SJCRH30 (cell line): ENCODE measurements at places on chromosomes 11 and 22. TPM values are rescaled to one million over a fixed set of nuclear protein-coding genes. Genes with fewer than 3 reads are reported as not detected.

Gene PKP3
- total RNA-seq = 0.18 TPM in 1 of 2 replicates, not detected in the other

Gene SLC7A4
- total RNA-seq = not detected in 2 replicates

Gene LRRN4CL
- 0.55 and 0.73 TPM in 2 replicates for total RNA-seq

Gene OR10A6
- total RNA-seq = not detected in 2 replicates

Gene FGF3
- not detected in 2 replicates for total RNA-seq

Gene CRYBA4
- total RNA-seq = 0.22 TPM in 1 of 2 replicates, not detected in the other

Gene SCUBE1
- total RNA-seq = 11.0 and 13.7 TPM in 2 replicates

Gene SHANK3
- total RNA-seq = 0.08 and 0.12 TPM in 2 replicates

DNA sequence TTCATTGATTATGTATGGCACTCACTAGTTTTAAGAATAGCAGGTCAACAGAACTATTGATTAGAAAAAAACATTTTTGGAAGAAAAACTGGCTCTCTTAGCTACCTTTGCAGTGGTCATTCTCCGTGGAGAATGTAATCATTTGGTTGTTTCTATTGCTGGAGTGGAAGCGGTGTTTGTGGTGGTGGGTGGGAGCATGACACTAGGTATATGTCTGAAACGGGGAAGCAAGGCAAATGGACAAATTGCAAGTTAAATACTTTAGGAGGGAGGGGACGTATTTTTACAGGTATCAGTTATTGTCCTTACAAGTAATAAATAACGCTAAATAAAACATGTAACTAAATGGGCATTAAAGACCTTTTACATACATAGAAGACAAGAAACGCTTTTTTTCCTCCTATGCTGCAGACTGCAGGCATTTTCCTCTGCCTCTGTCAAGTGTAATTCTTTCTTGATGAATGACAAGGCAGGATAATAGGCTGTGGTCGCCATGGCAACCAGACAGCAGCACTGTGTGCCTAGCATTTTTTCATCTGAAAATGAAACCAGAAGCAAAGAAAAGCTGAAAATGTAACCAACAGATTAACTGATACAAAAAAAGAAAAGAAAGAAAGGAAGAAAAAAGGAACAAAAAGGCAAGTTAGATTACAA, 46.2 kb downstream of the BLID start:
- DNase-seq = peak; percentile 38

DNA sequence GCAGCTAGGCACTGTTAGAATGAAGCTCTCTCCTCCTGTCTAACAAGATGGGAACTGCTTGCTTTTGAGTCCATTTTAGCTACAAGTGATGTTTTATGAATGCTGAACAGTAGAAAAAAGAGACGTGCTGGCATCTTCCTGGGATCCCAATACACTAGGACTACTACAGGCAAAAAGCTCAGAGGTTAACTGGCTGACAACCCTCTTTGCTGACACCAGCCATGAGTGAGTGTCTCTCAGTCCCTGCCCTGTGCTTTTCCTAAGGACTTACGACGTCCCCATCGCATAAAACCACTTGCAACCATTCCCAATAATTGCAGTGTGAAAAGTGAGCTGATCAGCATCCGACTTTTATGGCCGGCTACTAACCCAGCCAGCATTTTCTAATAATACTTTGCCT, 213.5 kb downstream of the NTM start:
- no peak for DNase-seq

- no peak for DNase-seq
Measured at GRCh38 chr11:75760710-75761493, 7.7 kb upstream of the DGAT2 start.

DNA sequence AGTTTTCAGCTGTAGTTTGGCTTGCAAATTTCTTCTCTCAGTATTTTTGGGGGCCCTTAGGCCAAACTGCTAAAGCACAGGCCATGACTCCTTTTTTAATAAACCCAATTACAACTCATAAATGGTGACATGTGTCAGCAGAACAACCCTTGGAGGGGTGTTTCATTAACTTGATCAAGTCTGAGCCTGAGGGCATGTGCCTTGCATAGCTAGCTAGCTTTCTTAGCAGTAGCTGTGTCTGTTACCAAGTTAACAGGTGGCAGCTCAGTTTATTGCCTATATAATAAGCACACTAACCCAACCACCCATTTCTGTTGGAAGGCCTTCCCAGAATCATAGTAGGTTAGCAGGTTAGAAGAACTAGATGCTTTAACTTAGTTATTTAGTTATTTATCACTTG, 950.3 kb upstream of the CCDC90B start:
- peak; percentile 73 for DNase-seq

DNA sequence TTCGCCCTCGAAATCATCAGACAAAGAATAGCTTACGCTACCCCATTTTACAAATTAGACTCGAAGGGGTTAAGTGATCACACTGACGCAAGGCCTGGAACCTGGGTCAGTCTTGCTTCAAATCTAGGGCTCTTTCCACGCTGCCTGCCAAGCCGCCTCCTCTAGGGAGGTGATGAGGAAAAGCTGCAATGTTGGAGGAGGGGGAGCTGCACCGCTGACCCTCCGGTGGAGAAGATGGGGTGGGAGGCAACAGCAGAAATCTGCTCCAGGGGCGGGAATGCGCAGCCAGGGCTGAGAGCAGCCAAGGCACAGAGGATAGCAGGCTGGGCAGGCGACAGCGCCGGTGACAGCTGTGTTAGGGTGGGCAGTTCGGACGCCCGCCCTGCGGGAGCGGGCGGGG, 595 bp downstream of the SYVN1 start:
- DNase-seq = no peak

DNA sequence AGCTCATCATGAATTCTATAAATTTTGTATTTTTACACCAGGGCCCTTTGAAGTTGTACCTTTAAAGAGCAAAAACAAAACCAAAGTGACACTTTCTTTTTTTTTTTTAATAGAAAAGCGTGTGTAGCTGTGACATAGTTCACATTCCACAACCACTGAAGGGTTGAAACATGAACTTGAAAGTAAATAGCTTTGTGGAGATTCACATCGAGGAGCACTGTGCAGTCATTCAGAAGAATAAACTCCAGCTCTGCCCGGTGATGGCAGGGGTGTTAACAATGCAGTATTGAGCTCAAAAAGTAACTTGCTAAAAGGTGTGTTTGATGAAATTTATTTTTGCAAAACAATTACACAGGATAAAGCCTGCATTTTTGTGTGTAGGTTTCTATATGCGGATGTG, 1166.2 kb downstream of the TBC1D22A start:
- peak; percentile 27 for DNase-seq

GRCh38 chr22:23751441-23751996, 607 bp upstream of the ZNF70 start:
- peak; percentile 32 for DNase-seq

DNA sequence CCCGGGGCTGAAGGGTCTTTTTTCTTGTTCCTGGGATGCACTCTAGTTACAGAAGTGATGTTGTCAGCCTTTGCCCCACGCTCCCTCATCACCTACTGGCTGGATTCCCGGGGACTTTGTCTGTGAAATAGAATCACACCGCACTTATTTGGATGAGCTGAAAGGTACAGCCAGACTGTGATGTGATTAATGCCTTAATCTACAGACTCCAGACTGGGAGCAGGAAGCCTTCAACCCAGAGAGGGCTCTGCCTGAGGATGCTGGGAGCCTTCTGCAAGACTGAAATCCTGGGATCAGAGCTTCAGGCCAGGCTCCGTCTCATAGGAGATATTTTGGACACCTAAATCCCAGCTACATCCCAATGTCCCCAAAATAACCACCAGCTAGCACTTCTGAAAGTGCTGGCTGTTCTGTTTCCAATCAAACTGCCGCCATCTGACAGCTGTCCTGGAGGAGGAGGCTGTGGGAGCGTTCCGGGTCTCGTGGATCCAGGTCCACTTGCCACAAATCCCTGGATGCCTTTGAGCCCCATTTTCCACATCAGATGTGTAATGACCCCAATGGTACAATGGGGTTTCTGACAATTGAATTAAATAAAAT, 688.5 kb downstream of the TBC1D22A start:
- no peak for DNase-seq

DNA sequence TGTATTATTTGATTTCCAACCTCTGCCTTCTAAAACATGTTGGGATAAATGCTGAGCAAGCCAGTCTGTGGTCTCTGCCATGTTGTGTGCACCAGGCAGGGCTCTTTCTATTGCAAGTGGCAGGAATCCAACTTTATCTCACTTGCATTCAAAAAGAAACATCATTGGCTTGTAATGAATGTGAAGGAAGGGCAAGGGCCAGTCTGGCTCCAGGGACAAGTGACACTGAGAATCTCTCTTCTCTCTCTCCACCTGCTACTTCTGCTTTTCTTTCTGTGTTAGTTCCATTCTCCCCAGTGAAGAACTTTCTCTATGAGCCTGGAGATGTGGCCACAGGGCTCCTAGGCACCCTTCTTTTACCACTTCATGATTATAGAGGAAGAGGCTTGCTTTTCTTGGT, 329.9 kb upstream of the NCAM1 start:
- DNase-seq = no peak

GRCh38 chr11:18063125-18063524, 17.1 kb upstream of the TPH1 start:
- DNase-seq = peak; percentile 76

DNA sequence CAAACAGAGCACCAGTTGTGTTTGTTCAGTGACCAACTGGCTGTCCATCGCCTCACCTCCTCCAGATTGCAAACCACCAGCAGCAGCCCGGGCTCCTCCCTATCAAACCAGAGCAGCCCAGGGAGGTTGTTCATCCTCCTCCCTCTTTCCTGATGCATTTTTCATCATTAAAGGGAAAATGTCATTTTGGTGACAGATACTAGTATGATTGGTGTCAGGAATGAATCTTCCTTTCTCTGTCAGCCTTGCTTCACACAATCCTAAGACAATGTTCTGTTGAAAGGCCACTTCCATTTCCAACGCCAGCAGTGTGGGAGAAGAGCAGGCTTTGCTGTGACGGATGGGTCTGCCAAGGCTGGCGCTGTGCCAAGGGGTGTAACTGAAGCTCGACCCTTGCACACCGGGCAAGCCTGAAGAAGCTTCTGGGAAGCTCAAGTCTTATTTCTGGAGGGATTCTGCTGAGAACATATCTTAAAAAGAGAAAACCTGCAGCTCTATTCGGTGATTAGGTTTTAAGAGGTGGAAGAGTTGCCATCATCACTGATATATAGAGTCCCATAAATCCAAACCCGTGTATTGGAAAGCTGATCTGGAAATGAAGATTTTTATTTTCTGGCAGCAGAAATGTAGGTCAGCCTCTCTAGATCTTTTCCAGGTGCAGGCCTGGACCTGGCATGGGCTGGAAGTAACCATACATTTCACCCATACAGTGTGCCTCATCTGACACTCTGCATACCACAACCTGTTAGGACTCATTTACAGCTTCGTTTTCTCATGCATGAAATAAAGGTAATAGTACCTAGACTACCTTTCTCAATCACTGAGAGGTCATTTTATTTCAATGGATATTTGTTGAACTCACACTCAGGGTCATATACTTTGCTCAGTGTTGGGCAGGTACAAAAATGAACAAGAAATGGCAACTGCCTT, 524.5 kb downstream of the NTM start:
- no peak for DNase-seq

DNA sequence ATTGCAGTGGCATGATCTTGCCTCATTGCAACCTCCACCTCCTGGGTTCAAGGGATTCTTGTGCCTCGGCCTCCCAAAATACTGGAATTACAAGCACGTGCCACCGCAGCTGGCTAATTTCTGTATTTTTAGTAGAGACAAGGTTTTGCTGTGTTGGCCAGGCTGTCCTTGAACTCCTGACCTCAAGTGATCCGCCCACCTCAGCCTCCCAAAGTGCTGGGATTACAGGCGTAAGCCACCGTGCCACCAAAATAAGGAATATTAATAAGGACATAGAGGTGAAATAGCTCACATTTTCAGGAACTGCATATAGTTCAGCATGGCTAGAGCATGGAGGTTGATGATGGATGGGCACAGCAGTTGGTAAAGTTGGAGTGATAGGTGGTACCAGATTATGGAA, 21.4 kb downstream of the ARHGEF12 start:
- no peak for DNase-seq
